ENCODE measurements at places on chromosomes 2 and 18.
A peak's percentile ranks its signal among the peaks of the same experiment; 100 is the strongest.

- DNase-seq = no peak
Measured at GRCh38 chr2:62947403-62947802, 103.2 kb upstream of the OTX1 start.

- no peak for DNase-seq
Measured at GRCh38 chr18:57951117-57951796, 92.8 kb upstream of the NEDD4L start.

- DNase-seq = no peak
Measured at GRCh38 chr2:97948926-97949325, 46.8 kb downstream of the TMEM131 start.

- DNase-seq = peak; percentile 33
Measured at GRCh38 chr18:777021-777420, 35.0 kb downstream of the YES1 start.

DNA sequence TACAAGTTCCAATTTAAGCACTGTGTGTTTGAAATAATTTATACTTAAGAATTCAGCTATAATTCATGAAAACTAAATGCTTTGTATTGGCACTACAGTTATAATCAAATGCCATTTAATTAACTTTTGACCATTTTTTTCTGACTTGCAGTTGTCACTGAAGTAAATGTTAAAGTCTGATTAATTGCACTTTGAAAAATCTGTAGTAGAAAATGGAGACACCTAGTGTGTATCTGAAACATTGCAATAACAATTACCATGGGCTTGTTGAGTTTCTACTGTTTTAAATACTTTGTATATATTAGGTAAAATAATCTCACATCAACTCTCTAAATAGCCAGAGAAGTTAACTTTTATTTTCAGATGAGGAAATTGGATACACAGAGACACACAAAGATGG lies 458.6 kb upstream of the FSIP2 start:
- DNase-seq = peak; percentile 23

DNA sequence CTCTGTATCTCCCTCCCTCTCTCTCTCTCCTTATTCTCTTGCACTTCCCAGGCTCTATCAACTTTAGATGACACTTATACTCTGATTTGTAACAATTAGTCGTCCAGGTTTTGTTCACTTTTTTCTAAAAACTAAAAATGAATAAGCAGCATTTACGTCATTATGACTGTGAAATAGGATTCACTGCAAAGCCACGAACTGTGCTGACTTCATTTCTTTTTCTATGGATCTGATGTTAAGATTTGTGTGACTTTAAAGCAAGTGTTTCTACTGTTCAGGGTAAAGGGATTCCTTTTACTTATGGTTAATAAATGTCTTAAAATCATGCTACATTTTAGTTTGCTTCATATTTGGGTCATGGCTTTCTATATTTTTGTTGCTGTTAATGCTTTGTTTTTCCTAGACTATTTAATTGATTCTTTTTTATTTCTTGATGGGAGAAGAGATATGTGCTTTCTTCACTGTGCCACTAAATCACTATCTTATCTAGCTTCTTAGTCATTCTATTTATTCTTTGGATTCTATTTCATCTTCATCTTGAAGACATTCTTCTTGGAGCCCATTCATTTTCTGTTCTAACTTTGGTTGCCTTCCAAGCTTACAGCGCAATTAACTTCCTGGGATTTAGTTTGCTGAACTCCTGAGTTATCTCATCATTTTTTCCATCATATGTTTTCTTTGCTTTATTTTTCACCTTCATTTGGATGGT lies 480.4 kb upstream of the TRIB2 start:
- DNase-seq = peak; percentile 41

DNA sequence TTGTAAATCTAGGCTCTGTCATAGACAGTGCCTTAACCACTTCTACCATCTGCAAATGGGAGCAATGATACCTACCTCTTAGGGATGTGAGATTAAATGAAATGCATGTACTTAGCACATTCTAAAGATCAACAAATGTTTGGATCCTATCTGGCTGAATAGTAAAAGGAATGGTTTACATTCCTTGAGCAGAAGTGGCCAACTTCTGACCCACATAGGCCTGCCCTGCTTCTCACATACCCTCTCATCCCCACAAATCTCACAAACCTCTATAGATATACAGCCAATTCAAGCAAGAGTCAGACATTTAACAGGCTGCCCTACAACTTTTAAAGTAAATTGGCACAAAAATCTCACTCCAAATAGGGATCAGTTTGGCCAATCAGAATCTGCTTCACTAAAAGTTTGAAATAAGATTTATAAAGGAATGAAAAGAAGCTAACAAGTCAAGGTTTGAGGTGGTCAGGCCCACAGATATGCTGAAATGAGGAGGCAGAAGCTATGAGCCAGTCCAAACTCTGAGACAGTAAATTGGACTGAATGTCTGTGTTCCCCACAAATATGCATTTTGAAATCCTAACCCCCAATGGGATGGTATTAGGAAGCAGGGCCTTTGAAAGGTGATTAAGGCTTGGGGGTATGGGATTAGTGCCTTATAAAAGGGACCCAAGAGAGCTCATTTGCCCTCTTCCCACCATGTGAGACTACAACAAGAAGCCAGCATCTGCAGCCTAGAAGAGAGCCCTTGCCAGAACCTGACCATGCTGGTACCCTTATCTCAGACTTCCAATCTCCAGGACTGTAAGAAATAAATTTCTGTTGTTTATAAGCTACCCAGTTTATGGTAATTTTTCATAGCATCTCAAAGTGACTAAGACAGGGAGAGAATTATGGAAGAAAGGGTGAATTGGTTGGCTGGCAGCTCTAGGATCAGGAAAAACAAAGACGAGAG lies 227.8 kb upstream of the RBMS1 start:
- peak; percentile 80 for DNase-seq

DNA sequence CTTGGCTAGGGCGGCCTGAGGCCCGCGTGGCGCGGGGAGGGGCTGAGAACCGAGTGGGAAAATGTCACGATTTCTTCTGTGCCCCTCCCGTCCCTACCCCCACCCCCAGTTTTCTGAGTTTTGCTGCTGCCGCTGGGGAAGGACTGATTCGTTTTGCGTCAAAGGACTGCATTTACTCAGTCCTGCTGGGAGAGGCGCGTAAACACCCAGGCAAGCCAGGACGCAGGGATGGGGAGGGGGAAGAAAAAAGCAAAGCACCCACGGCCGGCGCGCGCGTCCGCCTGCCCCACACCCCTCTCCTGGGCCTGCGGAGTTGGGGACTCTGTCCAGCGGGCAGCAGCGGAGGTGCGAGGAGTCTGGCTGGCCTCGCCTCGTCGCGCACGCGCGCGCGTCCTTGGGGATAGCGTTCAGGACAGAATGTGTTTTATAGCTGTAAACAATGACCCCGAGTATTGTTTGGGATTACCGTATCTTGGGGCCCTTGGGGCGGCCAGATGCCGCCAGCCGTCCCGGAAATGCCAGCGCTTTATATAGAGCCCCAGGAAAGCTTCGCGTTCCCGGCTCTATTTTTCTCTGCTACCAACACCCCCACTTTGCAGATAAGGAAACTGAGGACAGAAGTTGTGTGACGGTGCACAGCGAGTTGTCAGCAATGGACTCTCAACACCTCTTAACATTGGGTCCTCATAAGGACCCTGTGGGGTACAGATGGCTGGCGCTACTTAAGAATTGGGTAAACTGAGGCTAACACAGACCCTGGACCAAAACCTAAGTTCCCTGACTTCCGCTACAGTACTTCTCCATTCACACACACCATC lies 1.7 kb upstream of the FOSL2 start:
- no peak for DNase-seq

- no peak for DNase-seq
Measured at GRCh38 chr2:86309966-86310365, 27.5 kb downstream of the REEP1 start.

DNA sequence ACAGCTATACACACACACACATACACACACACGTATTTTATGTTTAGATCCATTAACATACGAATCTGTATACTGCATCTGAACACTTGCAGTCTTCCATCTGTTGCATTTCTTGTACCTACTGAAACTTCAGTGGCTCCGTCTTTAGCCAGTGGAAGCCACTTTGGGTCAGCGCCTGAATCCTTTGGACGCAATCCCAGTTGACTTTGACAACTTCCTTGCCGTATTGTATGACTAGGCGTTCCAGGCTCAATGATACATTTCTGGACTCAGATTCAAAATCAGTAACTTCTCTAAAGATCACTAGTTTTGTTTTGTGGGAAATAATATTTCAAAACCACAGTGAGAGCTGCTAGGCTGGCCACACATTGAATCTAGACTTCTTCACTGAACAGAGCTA lies 101.5 kb upstream of the GPC1 start:
- no peak for DNase-seq

GRCh38 chr18:8478166-8478967 lies 130.9 kb upstream of the RAB12 start:
- peak; percentile 45 for DNase-seq

DNA sequence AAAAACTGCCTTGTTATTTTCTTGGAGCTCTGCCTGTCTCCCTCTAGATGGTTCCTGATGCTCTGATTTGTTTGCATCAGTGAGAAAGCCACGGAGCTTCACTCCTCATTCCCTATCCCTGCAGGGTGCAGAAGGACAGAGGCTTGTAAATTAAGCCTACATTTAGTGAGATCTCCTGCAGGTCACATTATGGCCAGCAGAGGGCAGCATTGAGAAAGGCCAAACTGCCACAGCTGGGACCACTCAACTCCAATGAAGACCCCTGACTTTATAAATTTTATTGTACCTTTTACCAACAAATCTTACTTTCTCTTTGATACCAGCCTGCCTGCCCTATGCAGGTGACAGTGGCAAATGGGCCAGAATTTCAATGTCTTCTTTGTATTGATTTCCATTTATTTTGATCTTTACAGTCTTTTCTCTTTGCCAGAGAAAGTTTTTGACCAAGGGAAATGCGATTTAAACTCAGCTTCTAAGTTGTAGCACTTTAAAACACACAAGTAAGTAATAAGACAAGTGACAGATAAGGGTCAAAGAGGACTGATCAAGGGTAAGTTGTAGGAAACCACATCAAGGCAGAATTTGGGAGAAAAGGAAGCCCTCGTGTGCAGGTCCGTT lies 1029.1 kb upstream of the KLHL29 start:
- peak; percentile 5 for DNase-seq

- no peak for DNase-seq
Measured at GRCh38 chr2:219003267-219003634, 10.0 kb upstream of the CRYBA2 start.

DNA sequence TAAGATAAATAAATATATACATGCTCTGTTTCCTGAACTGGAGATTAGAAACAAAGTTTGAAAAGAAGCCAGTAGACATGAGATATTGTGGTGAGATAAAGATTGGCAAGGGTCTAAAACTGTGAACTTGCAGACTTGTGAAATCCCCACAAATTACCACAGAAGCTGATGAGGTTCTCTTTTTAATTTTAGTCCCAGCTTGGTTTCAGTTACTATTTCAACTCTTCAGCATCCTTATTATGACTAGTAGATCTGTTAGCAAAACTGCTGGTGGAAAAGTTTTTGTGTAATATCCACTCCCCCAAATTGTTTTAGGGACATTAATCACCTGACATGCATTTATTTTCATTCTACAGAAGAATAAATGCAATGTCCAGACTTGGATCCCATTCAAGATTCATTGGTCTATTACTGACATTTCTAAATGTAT lies 20.8 kb downstream of the RASGRP3 start:
- DNase-seq = peak; percentile 63

Measured in fibroblast of upper back skin (primary cell).